ENCODE measurements at places on chromosomes 7 and 10.

- DNase-seq: no peak
These were observed 191.6 kb downstream of the LSM5 start for GRCh38 chr7:32298408-32299132.

- DNase-seq: no peak
These were observed 66.3 kb upstream of the KLF6 start for GRCh38 chr10:3850999-3851937.

GRCh38 chr10:28922127-28922526 is 244.8 kb downstream of the BAMBI start:
- no peak for DNase-seq

DNA sequence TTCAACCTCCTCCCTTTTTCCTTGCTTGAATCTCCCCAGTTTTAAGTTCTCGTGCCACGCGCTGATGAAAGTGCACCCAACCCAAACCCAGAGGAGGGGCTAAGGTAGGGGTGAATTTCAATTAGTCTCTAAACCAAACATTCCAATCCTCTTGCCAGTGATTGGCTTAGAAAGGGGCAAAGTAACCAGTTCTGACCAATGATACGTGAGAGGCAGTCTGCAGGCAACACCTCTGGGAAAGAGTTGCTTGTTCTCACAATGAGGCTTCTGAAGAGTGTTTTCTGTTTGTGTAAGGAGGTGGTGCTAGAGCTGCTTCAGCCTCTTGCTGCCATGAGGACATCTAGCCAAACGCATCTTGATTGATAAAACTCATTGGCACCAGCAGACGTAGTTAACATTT is 21.8 kb downstream of the SLC35G1 start:
- DNase-seq: no peak

GRCh38 chr7:143518521-143518920 is 40.8 kb downstream of the TAS2R41 start:
- no peak for DNase-seq

- DNase-seq: no peak
These were observed 104.9 kb downstream of the KMT2E start for GRCh38 chr7:105118612-105119600.

DNA sequence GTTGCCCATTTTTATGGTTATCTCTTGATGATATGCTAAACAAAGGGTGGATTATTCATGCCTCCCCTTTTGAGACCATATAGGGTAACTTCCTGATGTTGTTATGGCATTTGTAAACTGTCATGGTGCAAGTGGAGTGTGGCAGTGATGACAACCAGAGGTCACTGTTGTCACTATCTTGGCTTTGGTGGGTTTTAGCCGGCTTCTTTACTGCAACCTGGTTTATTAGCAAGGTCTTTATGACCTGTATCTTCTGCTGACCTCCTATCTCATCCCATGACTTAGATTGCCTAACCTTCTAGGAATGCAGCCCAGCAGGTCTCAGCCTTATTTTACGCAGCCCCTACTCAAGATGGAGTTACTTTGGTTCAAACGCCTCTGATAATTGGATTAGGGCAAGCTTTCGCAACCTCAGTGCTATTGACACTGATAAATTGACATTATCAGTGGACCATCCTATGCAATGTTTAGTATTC is 36.9 kb downstream of the BAG3 start:
- DNase-seq: no peak

DNA sequence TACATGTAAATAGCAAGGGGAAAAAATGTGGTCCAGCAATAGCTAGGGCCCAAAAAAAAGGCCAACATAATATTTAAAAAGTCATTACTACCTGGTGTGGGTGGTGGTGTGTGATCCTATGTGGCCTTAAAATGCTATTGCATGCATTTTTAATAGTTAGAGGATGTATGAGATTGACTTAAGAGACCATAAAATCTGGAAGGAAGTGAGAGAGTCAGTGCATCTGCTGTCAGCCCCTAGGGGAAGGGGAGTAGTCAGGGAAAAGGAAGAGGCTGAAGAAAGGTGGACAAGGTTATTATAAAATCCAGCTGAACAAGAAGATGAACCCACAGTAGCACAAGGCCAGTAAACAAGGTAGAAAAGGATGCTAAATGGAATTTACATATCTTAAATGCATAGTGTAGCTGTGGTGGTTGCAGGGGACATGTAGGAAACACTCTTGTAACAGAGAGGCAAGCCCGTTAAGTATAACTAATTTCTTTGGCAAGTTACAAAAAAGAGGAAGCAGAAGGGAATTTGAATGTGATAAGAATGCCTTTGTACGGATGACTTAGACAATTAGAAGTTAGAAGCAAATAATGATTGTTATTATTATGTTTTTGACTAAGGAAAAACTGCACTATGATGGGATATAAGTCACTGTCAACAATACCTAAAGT is 11.9 kb upstream of the NDUFA5 start:
- DNase-seq: no peak

GRCh38 chr7:56009695-56010094 is 41.5 kb downstream of the PSPH start:
- no peak for DNase-seq

DNA sequence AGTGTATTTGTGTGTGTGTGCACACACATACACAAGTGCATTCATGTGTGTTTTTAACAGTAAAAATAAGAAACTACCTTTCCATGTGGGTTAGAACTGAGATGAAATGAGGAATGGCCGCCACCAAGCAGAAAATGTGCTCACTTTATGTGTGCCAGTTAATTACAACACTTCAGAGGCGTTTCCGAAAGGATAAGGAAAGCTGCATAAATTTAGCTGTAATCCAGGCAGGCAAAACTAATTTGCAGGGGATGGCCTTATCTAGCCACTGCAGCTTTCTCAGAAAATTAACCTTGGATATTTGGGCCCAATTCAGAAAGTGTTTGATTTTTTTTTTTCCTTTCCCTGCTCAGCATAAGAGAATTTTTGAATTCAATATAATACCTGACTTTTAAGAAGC is 328.8 kb upstream of the PHF14 start:
- no peak for DNase-seq

DNA sequence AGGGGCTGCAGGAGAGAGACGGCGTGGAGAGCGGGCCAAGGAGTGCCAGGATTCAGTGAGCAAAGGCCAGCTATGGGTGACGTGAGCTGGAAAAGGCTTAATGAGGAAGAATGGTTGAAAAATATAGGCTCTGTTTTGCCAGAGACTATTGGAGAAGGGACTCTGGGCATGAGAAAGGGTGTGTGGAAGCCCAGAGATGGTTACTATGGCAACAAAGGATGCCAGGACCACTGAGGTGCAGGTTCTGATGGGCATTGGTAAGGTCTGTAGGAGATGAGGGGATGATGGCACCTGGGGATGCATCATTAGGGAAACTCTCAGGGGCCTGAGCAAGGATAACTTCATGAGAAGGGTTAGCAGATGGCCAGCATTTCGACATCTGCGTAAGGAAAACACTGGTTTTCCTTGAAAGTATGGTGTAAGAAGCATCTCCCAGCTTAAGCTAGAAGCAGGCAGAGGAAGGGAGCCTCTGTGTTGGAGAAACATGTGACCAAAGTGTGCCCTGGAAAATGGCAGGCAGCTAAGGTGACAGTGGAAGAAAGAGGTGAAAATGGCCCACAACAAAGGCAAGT is 21.6 kb upstream of the FAM180A start:
- DNase-seq: no peak

GRCh38 chr10:89278900-89279392 is 22.9 kb upstream of the IFIT2 start:
- DNase-seq: no peak

- no peak for DNase-seq
These were observed 138.1 kb downstream of the CACNA2D1 start for GRCh38 chr7:82305347-82306005.

- no peak for DNase-seq
These were observed 56.7 kb upstream of the TFEC start for GRCh38 chr7:116087291-116087690.

DNA sequence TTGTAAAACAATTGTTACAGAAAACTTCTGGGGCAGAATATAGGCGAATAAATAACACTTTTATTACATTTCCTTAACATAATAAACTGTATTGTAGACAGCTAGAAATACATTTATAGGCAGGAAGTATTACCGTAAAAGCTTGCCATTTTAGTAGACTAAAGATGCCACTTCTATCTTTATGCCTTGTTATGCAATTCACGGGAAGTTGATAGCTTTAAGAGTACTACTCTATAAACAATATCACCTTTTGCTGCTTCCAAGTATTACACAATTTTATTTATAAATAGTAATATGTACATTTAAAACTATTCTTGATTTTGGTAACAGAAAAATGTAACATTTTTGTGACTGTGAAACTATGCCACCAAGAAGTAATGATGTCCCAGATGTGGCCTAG is 37.9 kb downstream of the PALS2 start:
- no peak for DNase-seq

GRCh38 chr10:19971343-19972052 is 155.3 kb downstream of the PLXDC2 start:
- no peak for DNase-seq

DNA sequence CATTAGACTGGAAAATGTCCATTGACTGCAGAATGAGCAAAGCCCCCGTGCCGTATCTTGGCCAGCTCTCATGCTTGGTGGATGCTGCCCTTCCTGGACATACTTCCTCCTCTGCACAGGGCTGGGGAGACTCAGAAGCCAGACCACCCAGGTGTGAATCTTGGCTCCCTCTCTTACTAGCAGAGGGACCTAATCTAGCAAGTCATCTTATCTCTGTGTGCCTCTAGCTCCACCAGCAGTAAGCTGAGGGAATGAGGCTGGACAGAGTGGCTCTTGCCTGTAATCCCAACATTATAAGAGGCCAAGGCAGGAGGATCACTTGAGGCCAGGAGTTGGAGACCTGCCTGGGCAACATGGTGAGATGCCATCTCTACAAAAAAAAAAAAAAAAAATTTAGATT is 173.8 kb upstream of the GHITM start:
- DNase-seq: no peak

DNA sequence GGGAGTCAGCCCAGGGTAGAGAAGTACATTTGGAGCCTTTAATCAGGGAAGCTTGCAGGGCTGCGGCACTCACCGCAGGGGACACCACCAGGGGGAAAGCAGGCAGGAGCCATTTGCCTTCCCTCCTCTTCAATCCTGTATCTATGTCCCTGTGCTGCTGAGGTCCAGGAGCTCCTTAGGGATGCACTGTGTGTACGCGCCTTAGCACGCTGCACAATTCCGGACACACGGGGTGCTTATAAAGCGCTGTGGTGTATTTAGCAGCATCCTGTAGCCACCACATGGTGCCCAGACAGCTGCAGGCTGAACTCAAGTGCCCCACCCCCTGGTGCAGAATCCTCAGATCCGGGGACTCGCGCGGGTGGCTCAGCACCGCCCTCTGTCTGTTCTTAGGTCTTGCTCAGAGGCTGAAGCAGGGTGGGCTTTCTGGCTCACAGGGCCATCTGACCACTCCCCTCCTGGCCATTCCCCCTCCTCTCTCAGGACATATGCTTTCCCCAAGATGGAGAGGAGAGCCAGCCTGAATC is 421.4 kb downstream of the SDK1 start:
- no peak for DNase-seq

DNA sequence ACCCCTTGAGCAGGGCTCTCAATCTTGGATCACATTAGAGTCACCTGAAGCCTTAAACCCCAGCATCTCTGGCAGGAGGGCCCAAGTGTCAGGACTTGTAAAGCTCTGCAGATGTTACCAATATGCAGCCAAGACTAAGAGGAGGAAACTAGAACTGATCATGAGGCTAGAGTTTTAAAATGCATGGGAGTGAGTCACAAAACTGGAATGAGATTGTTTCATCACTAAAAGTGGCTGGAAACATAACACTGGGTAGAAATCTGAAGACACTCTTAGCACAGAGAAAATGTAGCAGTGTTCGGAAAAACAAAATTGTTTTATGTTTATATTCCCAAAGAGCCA is 63.3 kb upstream of the GHITM start:
- no peak for DNase-seq

DNA sequence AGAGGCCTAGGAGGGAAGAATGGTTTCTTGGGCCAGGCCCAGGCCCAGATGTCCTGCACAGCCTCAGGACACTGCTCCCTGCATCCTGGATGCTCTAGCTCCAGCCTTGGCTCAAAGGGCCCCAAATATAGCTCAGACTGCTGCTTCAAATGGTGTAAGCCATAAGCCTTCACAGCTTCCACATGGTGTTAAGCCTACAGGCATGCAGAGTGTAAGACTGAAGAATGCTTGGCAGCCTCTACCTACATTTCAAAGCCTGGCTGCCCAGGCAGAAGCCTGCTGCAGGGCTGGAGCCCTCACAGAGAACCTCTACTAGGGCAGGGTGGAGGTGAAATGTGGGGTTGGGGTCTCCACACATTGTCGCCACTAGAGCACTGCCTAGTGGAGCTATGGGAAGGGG is 118.1 kb downstream of the TPK1 start:
- no peak for DNase-seq

DNA sequence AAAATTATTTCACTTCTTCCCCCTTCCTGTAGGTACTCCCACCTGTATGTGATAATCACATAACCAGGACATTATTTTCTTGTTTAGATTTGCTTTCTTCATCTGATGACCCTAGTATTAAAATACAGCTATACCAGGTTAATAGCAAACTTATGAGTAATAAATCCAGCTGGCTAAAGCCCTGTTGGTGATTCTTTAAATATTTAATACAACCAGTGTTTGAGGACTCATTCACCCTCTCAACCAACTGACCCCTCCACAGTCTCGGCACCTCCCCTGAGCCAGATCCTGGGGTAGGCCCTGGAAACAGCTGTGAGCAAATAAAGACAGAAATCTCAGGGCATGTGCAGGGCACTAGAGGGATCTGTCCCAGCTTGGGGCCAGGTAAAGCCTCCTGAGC is 58.5 kb downstream of the BLNK start:
- no peak for DNase-seq

DNA sequence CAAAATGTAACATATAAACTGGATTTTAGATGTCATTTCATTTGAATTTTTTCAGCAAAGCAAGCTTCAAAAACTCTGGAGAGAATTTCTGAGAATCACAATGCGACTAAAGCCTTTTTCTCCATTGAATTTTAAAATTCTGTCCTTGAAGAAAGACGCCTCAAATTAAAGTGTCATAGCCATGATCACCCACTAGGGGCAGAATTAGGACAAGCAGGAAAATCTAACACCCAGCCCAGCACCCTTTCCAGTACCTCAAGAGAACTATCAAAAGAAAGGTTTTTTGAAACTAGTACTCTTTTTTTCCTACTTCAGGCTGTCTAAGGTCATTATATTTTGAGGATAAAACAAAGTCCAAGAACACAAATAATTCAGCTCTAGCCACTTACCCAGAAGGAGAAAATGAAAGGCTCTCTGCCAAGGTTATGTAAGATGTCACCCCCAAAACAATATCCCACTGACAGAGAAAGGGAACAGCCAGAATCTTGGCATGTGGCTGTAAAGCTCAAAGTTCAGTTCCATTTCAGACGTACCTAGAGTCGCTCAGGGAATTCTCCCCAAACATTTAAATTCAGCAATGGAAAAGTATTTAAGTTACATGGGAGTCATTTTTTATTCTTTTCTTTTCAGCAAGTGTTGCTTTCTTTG is 299.4 kb downstream of the SNX13 start:
- no peak for DNase-seq

- DNase-seq: no peak
These were observed 360.9 kb downstream of the GPAM start for GRCh38 chr10:111822661-111823060.

GRCh38 chr10:98589691-98590090 is 143.0 kb upstream of the HPS1 start:
- no peak for DNase-seq

Measured in stimulated activated CD8-positive, alpha-beta memory T cell treated with anti-CD3 and anti-CD28 coated beads, Interleukin-4, amount 100 ng/mL, for 1 hour (primary cell).